ENCODE measurements at places on chromosomes 7 and 10.

- peak; percentile 56 for DNase-seq
These were observed 124.4 kb downstream of the PON1 start for GRCh38 chr7:95199779-95200558.

DNA sequence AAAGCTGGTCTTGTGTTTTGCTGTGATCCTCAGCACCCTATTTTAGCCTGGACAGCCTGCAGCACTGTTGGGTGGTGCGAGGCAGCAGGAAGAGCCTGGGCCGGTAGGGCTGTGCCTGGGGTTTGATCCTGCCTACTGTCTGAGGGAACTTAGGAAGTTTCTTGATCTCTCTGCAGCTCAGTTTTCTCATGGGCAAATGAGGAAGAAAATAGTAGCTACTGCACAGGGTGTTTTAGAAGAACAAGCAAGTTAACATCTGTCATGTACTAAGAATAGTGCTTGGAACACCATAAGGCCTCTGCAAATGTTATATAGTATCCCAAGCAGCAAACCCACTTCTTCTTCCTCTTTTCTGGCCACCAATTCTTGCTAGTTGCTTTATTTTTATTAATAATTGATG, 12.0 kb upstream of the AGR2 start:
- DNase-seq: no peak

- DNase-seq: peak; percentile 93
These were observed 820 bp upstream of the NRG3 start for GRCh38 chr10:81873932-81874816.

DNA sequence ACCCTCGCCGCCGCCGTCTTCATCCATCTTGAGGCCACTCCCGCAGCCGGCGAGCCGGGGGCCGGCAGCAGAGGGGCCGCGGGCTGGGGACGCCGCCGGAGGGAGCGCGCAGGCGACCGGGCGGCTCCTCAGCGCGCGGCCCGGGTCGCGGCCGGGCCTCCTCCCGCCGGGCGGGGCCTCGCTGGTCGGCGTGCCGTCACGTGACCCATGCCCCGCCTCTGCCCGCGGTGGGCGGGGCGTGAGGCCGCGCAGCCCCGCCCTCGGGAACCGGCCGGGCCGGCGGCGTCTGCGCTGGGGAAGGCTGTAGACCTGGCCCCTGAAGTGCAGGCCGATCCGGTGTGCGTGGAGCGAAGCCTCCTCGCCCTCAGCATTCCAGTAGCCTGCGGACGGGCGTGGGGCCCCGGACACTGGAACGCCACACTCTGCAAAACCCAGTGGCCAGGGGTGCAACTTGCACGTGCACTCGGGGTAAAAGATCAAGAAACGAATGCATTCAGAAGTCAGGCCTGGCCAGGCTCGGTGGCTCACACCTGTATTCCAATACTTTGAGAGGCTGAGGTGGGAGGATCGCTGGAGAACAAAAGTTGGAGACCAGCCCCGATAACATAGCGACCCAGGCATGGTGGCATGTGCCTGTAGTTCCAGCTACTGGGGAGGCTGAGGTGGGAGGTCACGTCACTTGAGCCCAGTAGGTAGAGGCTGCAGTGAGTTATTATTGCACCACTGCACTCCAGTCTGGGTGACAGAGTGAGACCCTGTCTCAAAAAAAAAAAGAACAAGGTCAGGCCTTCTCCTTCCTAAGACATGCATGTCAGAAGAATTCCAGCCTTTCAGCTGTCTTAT, at the start of gene CYTH3:
Gene CYTH3, minus strand, starts transcription at position 144 of the 843 bp plus-strand sequence. Its CDS starts 117 bp downstream, at position 27.
- DNase-seq: peak; percentile 93

DNA sequence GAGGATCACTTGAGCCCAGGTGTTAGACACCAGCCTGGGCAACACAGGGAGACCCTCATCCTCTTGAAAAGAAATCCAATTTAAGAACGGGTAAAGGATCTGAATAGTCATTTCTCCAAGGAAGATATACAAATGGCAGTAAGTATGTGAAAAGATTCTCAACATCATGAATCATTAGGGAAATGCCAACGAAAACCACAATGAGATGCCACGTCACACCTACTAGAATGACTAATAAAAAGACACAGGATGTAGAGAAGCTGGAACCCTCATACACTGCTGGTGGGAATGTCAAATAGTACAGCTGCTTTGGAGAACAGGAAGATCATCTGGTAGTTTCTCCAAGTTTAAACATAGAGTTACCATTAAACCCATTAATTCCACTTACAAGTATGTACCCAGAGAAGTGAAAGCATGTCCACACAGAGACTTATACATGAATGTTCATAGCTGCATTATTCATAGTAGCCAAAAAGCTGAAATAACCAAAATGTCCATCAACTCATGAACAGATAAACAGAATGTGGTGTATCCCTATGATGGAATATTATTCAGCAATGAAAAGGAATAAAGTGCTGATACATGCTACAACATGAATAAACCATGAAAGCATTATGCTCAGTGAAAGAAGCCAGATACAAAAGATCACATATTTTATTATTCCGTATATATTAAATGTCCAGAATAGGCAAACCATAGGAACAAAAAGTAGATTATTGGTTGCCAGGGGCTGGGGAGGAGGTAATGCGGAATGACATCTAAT, 13.1 kb upstream of the ZMIZ2 start:
- DNase-seq: no peak

GRCh38 chr10:104109908-104110662, 11.9 kb upstream of the SFR1 start:
- no peak for DNase-seq

- DNase-seq: no peak
These were observed 25.3 kb downstream of the SLC29A3 start for GRCh38 chr10:71344154-71344925.

- DNase-seq: no peak
These were observed 204.7 kb downstream of the NXPH1 start for GRCh38 chr7:8638076-8638475.

- DNase-seq: no peak
These were observed 7.5 kb downstream of the AGK start for GRCh38 chr7:141558544-141559183.

- no peak for DNase-seq
These were observed 74.9 kb downstream of the KAT6B start for GRCh38 chr10:74901301-74901700.

DNA sequence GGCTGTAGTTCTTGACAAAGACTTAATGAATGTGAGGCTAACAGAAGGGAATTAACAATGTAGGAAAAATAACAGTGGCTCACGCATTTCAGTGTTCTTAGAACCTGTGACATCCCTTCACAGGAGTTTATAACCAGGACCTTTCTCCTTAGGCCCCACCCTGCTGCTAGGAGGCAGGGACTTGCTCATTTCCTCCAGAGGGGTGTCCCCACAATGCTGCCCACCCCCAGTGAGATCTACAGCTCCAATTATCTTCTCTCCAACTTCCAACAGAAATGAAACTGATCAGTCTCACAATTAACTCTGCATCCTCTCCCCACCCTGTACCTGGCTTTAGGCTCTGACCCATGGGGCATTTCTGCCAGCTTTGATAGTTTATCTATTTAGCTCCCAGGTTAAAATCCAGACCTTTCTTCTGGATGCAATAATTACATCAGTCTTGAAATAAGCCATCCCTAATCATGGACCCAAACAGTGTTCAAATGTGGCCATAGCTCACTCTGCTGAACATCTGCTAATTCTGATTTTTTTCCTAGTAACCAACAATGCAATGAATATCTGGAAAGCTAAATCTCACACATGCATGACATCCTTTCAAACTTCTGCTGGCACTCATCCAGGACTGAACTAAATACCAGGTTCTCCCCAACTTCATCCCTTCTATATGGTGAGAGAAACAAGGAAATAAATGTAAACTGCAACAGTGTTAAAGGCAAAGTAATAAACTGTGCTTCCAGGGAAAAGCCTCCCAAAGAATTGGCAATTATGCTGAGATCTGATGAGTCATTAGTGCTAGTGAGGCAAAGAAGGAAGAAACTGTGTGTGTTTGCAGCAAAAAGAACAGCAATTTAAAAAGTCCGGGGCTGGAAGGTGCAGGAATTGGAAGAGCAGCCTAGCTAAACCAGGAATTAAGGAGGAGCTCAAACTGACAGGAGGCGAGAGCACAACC, 64.6 kb downstream of the HERPUD2 start:
- no peak for DNase-seq

GRCh38 chr10:76667408-76668370, 969.9 kb downstream of the KCNMA1 start:
- no peak for DNase-seq

DNA sequence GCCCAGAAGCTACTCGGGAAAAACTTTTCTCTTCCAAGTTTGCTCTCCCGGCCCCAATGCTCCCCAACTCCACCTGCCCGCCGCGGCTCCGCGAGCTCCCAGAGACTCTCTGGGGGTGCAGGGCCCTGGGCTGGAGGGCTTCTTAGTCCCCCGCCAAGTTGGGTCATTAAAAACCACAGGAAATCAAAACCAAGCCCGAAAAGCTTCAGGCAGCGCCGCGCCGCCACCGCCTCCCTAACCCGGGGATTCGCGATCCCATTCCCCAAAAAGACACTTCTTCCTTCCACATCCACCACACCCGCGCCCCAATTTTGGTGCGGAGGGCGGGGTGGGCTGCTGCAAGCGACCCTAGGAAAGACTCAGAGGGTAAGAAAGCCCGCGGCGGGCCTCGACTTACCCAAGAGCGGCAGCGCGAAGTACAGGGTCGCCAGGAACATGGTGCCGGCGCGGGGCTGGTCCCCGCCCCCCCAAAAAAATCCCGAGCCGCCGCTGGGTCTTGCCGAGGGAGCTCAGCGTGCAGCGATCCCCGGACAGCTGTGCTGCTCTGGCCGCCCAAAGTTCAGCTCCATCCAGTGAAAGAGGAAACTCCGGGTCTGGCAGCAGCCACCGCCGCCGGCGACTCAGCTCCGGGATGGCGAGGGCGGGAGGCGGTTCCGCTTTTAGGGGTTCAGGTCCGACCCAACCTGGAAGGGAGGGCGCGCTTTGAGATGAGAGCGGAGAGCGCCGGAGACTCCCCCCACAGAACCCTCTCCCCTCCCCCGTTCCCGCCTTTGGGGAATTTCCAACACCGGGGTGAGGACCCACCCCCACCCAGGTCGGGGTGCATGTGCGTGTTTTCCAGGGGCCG, 1.2 kb downstream of the GFRA1 start:
- peak; percentile 79 for DNase-seq

GRCh38 chr10:33335801-33336581, 1.5 kb upstream of the NRP1 start:
- peak; percentile 82 for DNase-seq

DNA sequence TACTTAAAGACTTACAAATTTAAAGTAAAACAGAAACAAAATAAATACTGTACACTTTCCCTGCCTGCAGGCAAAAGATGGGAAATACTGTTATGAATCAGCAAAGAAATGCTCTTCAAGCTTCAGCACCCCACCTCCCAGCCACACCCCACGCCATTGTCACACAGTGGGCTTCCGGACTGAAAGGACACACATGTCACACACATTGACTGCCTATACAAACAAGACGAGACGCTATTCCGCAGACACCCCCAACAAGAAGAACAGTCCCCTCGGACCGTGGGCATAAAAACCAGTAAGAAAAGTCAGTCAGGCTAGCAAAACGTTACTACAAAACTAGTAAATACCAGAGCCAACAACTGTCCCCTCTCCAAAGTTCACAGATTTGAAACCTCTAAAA, 22.2 kb upstream of the PARP12 start:
- DNase-seq: no peak

GRCh38 chr7:80014511-80014910, 120.1 kb upstream of the GNAI1 start:
- no peak for DNase-seq

DNA sequence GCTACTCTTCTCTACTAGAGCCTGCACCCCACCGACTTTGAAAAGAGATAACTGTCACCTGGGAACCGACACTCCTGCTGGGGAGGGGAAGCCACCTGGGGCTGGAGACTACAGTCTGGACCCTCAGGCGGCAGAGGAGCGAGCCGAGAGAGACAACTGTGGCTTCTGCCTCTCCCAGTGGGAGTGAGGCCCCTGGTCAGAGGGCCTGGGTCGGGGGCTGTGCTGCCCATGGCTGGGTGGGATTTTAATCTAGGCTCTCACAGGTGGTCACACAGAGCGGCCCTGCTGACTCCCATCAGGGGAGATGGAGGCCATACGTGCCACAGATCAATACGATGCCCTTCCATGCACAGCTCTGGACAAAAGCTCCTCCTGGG, 372.1 kb downstream of the DNAJB6 start:
- no peak for DNase-seq

- no peak for DNase-seq
These were observed 99.2 kb downstream of the LRRC4 start for GRCh38 chr7:127932076-127932475.

DNA sequence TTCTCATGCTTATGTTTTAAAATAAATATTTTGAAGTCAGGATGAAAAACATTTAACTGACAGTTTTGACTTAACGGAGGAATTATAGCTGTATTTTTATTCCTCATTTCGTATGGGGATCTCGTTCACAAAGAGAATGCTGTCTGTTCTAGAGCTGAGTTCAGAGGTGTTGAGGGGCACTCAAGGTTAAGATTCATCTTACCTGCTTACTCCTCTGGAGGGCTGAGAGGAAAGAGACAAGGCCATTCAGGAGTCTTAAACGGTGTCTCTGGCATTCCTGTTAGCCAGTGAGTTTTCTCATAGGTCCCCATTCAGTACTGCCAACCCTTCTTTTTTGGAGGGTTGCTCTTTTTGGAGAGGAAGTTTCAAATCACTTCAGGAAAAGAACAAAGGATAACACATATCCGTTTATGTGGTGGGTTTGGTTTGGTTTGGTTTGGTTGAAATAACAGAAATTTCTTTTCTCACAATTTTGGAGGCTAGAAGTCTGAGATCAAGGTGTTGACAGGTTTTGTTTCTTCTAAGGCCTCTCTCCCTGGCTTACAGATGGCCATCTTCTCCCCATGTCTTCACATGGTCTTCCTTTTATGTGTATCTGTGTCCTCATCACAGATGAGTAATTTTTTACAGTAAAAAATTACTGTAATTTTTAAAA, 23.1 kb downstream of the CALHM2 start:
- no peak for DNase-seq

DNA sequence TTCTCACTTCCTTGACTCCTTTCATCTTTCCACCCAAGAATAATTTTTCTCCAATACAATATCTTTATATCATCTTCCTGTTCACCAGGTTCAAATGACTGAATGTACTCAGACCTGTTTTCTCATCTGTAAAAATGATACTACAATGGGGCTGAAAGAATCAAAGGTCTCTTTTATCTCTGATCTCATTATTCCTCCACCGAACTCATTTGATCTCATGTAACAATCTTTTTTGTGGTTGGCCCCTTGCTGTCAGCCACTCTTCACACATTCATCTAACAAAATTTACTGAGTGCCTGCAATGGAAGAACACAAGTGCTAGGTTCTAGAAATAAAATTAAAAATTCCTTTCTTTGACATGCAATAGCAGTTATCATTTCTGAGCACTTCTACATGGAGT, 65.0 kb downstream of the GRM8 start:
- no peak for DNase-seq

All from retina (tissue), 1 donor.